H7 (cell line): ENCODE measurements at places on chromosomes 7 and 10. TPM values are rescaled to one million over a fixed set of nuclear protein-coding genes. Genes with fewer than 3 reads are reported as not detected.

The ZNF365 gene
- total RNA-seq, result not detected in 2 replicates

The LRRN3 gene
- 0.15 and 0.31 TPM in 2 replicates for total RNA-seq

The YWHAG gene
- total RNA-seq, result 83.2 and 91.8 TPM in 2 replicates

The HMX3 gene
- not detected in 2 replicates for total RNA-seq

The AKR1C2 gene
- 0.11 TPM in 1 of 2 replicates, not detected in the other for total RNA-seq

The XRCC2 gene
- 7.3 and 9.5 TPM in 2 replicates for total RNA-seq

The SERPINE1 gene
- total RNA-seq, result 3.4 and 3.6 TPM in 2 replicates

The POU6F2 gene
- total RNA-seq, result 0.90 and 2.6 TPM in 2 replicates

The OPALIN gene
- not detected in 2 replicates for total RNA-seq

The SDK1 gene
- 2.4 and 4.1 TPM in 2 replicates for total RNA-seq

The ZNF248 gene
- not detected in 2 replicates for total RNA-seq

The ATRNL1 gene
- total RNA-seq, result 35.1 and 68.1 TPM in 2 replicates

The TMEM196 gene
- 0.04 and 0.21 TPM in 2 replicates for total RNA-seq

The SSMEM1 gene
- total RNA-seq, result not detected in 2 replicates

The EIF5AL1 gene
- 0.73 and 0.74 TPM in 2 replicates for total RNA-seq

The LRIT1 gene
- total RNA-seq, result not detected in 2 replicates

The TMEM176A gene
- not detected in 2 replicates for total RNA-seq

The WNT8B gene
- total RNA-seq, result 0.10 and 0.37 TPM in 2 replicates

The NPY4R gene
- total RNA-seq, result not detected in 2 replicates

The PIK3CG gene
- total RNA-seq, result 0.03 TPM in 1 of 2 replicates, not detected in the other

The FAM24B gene
- total RNA-seq, result 0.85 and 4.8 TPM in 2 replicates

The MYH16 gene
- not detected in 2 replicates for total RNA-seq

The NCF1 gene
- total RNA-seq, result 0.31 and 0.70 TPM in 2 replicates

The CTAGE8 gene
- not detected in 2 replicates for total RNA-seq

The GIMAP5 gene
- not detected in 2 replicates for total RNA-seq

The MYO1G gene
- total RNA-seq, result not detected in 2 replicates

The SPAG6 gene
- not detected in 2 replicates for total RNA-seq

The AKR1C4 gene
- not detected in 2 replicates for total RNA-seq

The NRCAM gene
- 0.38 and 1.8 TPM in 2 replicates for total RNA-seq

The PRRT4 gene
- total RNA-seq, result 0.14 and 0.67 TPM in 2 replicates

The C10orf143 gene
- 0.42 and 2.3 TPM in 2 replicates for total RNA-seq

The STEAP1B gene
- 16.0 and 22.7 TPM in 2 replicates for total RNA-seq

The TUBB8 gene
- total RNA-seq, result 2.5 and 9.2 TPM in 2 replicates

The CPN1 gene
- total RNA-seq, result not detected in 2 replicates

The PRF1 gene
- not detected in 2 replicates for total RNA-seq

The MMD2 gene
- total RNA-seq, result not detected in 2 replicates

The SLC29A4 gene
- total RNA-seq, result 15.7 and 16.5 TPM in 2 replicates

The MINDY4 gene
- total RNA-seq, result 1.4 and 2.0 TPM in 2 replicates

The KIAA1217 gene
- total RNA-seq, result 3.0 and 3.7 TPM in 2 replicates

The MRC1 gene
- 0.07 and 0.17 TPM in 2 replicates for total RNA-seq

The ASIC3 gene
- 1.4 and 1.6 TPM in 2 replicates for total RNA-seq

The SLC35B4 gene
- total RNA-seq, result 18.5 and 18.6 TPM in 2 replicates

The NOC3L gene
- 32.8 and 40.0 TPM in 2 replicates for total RNA-seq

The UTF1 gene
- 8.8 and 13.4 TPM in 2 replicates for total RNA-seq

The NEUROD6 gene
- not detected in 2 replicates for total RNA-seq

The ADRB1 gene
- 0.24 TPM in 1 of 2 replicates, not detected in the other for total RNA-seq

The PAOX gene
- 1.3 and 4.1 TPM in 2 replicates for total RNA-seq

The ABCB1 gene
- total RNA-seq, result not detected in 2 replicates

The CPA1 gene
- 0.17 TPM in 1 of 2 replicates, not detected in the other for total RNA-seq

The LEP gene
- total RNA-seq, result not detected in 2 replicates

The CCL26 gene
- 2.6 and 2.9 TPM in 2 replicates for total RNA-seq

The PRPS1L1 gene
- total RNA-seq, result not detected in 2 replicates

The SCRN1 gene
- total RNA-seq, result 115 and 123 TPM in 2 replicates

The CRHR2 gene
- not detected in 2 replicates for total RNA-seq
